CD8-positive, alpha-beta T cell (primary cell): ENCODE measurements at places on chromosomes 11 and 22.

- DNase-seq: no peak
These were observed 5.4 kb upstream of the RANBP1 start for GRCh38 chr22:20110359-20110985.

- DNase-seq: no peak
These were observed 24.3 kb downstream of the KIAA0930 start for GRCh38 chr22:45216133-45217003.

DNA sequence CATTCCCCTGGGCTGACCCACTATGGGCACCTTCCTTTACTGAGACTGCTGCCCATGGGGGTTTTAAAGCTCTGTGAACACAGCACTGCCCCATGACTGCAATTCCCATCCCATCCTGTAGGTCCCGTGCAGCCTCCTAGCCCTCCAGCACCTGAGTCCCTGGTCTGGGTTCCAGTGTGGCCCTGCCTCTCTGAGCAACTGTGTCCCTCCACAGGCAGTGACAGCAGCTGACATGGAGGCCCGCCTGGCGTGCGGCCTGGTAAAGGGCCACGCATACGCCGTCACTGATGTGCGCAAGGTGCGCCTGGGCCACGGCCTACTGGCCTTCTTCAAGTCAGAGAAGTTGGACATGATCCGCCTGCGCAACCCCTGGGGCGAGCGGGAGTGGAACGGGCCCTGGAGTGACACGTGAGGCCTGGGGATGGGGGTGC, 12.6 kb downstream of the OMP start:
- DNase-seq: no peak

DNA sequence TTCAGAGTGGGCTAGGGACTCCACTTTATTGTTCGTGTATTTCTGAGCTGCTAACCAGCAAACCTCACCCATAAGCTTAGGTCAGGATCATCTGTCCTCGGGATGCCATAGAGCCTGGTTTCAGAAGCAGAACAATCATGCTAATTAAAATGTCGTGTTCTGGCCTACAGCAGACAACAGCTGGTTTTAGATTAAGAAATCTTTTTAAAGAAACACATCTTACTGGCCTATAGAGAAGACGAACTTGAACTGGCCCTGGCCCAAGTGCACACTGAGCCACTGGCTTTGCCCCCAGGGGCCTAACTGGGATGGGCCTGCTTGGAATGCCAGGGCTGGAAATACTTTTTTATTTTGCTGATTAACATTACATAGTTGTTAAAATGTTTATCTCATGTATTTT, 63.2 kb downstream of the ALX4 start:
- no peak for DNase-seq

GRCh38 chr11:130442737-130443136, 5.7 kb upstream of the ADAMTS15 start:
- no peak for DNase-seq

DNA sequence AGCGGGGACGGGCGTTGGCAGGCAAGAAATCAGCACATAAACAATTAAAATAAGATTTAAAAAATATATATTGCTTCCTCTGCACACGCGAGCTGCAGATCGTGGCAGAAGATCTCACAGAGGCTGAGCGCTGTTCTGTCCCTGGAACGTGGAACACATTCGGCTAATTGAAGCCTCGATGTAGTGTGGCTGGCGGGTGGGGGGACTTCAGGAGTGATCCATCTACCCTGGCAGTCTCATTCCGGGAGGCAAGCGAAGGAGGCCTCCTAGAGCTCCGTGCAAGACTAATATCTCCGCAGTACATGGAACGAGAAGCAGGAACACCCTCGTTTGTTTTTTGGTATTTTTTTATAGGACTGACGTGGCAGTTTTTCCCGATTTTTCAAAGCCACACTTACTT, 402.4 kb downstream of the MN1 start:
- no peak for DNase-seq

DNA sequence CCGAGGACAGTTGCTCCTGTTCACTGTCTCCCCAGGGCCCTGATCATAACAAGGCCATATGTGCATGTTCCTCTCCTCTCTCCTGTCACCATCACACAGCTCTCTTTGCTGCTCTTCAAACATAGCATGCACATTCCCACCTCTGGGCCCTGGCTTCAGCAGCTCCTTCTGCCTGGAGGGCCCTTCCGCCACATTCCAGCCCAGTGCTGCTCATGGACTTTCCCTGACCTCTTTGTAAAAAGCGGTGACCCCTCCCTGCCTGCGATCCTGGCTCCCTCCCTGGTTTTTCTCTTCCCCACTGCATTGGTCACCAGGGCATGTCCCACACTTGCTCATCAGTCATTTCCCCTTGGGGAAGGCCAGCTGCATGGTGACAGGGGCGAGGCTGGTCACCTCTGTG, 98.2 kb downstream of the MYO18B start:
- no peak for DNase-seq

DNA sequence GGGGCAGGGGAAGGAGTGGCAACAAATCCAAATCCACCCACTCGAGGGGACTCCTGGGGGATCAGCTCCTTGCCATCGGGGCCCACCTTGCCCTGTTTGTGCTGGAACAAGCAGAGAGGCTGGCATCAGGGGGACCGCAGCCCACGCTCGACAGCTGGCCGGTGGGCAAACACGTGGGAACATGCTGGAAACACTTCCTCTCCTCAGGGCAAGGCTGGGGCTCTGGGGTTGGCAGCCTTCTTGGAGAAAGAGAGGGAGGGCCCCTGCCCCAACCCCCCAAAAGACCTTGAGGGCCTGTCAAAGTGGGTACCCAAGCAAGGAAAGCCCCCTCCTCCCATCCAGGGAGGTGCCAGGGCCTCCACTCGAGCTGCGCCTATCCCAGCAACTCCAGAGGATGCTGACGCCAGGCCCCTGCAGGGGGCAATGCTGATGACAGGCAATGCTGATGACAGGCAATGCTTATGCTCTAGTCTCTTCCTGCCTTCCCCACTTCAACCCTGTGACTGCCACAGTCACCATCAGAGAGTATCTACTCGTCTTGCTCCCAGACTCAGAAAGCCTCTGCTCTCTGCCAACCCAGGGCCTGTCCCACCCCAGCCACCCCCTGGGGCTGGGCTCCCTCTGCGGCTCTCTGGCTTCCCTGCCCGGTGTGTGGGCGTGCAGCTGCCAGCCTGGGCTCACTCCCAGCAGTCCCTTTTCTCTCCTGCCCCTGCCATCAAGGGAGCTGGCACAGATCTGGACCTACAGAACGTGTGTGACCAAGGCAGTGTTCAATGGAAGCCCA, 6.0 kb downstream of the ESS2 start:
- no peak for DNase-seq

- peak; percentile 38 for DNase-seq
These were observed 39.0 kb downstream of the ADAMTS8 start for GRCh38 chr11:130389335-130389935.

GRCh38 chr11:66782726-66783125, 53.7 kb upstream of the SPTBN2 start:
- no peak for DNase-seq

DNA sequence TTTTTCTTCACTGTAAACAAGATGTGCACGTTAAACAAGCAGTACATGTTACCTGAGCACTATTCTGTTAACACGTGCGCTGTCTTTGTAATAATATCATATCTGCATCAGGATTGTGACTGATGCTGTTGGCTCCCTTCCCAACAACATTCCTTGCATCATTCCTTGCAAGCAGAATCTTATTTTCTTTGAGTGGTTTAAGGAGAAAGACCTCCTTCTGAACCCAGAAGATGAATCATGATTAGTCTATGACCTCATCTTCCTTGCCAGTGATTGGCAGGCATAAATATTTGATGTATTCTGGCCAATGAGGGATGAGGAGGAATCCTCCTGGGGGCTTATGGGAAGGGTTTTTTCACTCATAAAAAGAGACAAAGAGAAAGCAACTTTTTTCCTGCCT, 46.2 kb downstream of the C11orf71 start:
- no peak for DNase-seq

DNA sequence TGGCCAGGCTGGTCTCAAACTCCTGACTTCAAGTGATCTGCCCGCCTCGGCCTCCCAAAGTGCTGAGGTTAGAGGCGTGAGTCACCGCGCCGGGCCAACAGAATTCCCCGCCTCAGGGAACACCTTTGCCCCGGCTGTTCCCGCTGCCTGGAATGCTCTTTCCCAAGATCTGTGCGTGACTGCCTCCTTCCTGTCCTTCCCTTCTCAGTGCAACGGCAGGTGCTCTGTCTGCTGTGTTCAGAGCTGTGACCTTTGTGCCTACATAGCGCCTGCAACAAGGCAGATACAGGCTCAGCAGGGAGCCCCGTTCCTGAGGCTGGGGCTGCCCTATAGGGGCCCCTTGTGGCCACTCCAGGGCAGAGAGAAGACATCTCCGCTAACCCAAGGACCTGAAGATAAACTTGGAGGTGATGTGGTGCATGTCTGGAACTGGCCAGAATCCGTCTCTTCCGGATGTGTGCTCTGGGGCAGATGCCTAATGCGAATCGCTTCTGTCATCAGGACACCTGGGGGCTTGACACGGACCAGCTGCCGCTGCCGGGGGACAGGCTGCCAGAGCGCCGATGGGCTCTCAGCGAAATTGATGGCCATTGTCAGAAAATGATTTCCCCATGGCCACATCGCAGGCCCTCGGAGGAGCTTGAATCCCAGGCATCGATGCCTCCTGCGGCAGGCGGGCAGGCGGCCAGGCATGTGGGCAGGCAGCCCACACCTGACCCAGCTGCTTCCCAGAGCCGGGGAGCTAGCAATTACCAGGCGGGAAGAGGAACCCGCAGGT, 43.5 kb upstream of the TCF20 start:
- peak; percentile 42 for DNase-seq

DNA sequence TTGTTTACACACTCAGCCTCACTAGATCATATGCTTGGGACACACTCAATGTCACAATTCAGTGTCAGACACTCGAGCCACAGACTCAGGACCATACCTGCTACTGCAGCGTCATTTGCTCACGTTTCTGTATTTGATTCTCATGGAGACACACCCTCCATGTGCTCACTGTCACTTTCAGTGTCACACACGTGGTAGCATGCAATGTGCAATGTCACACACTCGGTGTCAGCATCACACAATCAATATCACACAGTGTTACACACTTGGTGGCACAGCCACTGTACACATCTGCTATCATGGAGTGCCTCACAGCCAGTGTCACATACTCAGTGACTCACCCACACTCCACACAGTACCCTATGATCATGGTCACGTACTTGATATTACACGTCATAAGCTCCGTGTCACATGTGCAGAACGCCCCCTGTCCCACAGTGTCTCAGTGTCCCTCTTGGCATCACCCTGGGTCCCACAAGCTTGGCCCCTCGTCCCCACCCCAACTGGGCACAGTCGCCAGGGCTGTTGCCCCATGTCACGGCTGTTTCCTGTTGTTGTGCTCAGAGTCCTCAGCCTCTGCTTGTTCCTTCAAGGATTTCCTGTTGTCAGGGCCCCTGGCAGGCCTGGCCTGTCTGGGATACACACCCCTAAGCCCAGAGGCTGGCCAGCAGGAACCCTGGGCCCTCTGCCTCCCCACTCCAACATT, 49.6 kb downstream of the PDE2A start:
- DNase-seq: no peak

GRCh38 chr11:20093775-20094174, 66.5 kb downstream of the DBX1 start:
- DNase-seq: no peak
